NCI-H2081 (cell line): ENCODE measurements at places on chromosomes 16 and 17.

GRCh38 chr16:50994995-50995394 lies 156.1 kb downstream of the SALL1 start:
- DNase-seq: no peak

- DNase-seq: no peak
Measured at GRCh38 chr17:39360537-39360936, 40.9 kb downstream of the FBXL20 start.

DNA sequence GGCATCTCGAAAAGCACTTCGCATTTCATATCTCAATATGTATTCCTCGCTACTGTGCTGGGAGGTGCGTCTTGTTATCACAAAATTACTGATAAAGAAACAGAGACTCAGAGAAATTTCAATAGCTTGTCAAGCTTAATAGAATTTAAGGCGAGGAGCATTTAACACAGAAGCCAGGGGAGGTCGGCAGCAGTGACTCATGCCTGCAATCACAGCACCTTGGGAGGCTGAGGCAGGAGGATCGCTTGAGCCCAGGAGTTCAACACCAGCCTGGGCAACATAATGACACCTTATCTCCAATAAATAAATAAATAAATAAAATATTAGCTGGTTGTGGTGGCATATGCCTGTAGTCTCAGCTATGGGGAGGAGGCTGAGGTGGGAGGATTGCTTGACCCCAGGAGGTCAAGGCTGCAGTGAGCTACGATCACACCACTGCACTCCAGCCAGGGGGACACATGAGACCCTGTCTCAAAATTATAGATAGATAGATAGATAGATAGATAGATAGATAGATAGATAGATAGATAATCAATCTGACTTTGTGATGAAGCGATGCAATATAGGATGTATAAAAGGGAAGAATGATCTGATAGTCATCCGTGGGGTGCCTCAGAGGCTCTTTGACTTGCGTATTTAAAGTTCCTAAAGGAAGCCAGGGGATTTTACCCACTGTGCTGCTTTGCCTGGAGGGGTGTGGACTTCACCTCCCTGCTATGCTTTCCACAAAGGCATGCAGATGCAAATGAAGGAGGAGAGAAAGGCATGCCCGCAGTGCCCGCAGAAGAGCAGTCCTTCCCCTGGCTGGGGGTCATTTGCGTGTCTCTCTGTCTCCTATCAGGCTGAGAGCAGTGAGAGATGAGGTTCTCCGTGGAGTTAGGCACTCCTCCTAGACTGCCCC lies 15.9 kb upstream of the USP10 start:
- no peak for DNase-seq

- no peak for DNase-seq
Measured at GRCh38 chr17:33498069-33498468, 205.0 kb upstream of the ASIC2 start.

DNA sequence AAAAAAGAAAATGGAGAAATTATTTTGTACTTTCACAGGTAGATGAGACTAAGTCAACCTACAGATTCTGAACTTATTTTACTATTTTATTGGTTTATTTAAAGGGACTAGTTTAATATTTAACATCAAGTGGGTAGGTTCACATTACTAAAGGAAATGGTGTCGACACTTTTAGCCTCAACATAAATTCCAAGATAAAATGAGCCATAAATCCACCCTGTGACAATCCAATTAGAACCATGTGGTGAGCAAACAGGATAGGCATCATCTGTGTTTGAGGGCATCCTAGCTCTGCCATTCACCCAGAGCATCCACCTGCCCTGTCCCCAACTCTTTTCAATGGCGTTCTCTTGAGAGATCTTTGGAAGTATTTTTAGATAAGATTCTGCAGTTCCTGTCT lies 92.8 kb upstream of the PMFBP1 start:
- no peak for DNase-seq

GRCh38 chr17:39667262-39667944 lies 850 bp upstream of the PNMT start:
- DNase-seq: no peak

DNA sequence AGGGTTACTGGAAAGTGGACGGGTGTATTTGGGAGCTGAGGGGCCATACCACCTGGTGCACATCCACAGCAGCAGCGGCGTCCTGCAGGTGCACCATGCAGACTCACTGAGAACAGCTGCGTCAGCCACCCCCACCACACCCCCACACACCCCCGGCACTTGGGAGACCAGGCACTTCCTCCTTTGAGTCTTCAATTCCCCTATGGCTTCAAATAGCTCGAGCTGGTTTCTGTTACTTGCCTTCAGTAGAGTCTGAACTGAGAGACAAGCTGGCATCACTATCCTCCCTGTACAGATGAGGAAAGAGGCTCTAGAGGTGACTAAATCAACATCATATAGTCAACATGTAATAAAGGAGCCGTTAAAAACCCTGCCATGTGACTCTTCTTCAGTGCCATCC lies 15.4 kb downstream of the CUEDC1 start:
- DNase-seq: peak; percentile 45

GRCh38 chr16:31402687-31403086 lies 9.6 kb downstream of the ITGAD start:
- no peak for DNase-seq

DNA sequence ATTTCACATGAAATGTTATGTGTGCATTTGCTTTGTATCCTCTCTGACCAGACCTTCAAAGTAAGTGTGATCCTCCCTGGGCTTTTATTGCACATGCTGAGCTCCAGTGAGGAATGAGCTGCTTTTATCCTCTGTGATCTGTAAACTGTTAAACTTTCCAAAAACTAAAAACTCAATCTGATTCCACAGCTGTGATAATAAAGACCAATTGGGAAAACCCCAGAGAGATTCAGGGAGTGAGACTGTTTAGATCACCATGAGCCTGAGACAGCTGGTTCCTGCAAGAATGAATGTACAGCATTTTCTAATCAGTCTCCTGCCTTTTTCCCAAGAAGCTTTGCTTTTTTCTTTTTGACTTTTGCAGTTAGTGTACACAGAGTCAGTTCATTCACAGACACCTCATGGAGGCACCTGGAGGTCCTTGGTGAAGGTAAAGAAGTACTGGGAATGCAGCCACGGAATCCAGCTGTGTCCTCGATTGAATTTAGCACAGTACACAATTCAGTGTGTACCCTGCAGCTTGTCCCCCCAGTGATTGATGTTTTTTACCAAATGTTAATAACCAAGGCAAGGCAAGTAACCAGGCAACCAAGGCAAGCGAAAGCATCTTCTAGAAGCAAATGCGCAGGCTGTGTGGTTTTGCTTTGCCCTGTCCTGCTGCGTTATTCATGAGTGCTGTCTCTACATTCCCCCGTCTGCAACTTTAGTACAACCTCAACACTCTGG lies 182.6 kb downstream of the LGALS9B start:
- peak; percentile 64 for DNase-seq

DNA sequence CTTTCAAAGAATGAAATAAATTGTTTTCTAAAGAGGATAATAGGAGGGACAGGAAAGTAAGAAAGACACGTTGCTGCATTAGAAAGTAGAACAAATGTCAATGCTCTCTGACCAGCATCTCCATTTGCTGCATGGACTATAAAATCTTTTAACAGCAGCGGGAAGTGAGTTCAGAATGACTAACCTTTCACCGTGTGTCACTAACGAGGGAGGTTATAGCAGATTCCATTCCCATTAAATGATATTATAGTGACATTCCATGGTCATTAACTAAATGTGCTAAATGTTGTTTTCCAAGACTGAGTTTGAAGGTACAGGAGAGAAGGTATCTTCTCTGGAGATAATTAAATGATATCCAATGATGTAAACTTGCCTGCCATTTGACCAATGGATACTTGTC lies 127.1 kb upstream of the HS3ST3A1 start:
- DNase-seq: no peak

GRCh38 chr17:43396491-43397060 lies 2.2 kb upstream of the ARL4D start:
- no peak for DNase-seq

DNA sequence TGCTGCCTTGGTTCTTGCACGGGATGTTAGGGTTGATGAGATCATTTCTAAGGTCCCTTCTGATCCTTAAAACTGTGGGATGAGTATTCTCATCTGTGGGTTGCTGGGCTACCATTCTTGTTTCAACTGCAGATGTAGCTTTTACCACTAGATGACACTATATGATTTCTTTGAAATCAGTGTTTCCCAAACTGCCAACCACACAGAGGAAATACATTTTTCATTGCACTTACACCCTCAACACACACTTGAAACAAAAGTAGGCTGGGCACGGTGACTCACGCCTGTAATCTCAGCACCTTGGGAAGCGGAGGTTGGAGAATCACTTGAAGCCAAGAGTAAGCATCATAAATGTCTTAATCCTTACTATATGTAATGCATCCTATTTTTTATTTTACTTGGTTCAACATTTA lies 15.3 kb downstream of the LCMT1 start:
- DNase-seq: no peak

DNA sequence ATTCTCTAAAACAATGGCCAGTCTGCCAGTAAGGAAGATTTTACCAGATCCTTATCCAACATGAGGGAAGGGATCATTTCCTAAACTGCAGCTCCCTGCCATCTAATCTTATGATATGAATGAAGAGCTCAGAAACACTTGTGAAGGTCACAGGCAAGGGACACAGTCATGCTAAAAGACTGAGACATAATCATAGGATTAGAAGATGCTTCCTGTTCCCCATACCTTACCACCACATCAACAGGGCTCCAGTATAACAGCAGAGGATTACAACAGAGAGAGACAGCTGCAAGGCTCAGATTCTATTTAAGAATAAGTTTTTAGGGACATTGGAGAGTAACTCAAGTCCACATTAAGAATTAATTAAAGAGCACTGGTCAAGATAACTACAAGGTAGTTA lies 93.3 kb downstream of the BRIP1 start:
- DNase-seq: no peak

DNA sequence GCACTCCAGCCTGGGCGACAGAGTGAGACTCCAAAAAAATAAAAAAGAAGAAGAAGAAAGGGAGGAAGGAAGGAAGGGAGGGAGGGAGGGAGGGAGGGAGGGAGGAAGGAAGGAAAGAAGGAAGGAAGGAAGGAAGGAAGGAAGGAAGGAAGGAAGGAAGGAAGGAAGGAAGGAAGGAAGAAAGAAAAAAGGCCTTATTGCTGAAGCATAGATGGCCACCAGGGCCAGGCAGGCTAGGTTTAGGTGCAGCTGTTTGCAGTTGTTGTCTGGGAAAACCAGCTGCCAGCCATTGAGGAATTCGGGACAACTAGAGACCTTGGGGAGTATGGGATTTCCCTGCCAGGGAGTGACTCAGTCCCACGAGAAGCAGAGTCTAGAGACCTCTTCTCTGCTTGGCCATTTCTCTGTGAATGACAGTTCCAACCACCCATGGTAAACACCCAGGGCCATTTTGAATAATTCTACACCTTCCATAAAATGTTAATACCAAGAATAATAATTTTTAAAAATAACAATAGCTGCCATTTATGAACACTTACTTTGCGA lies 31.0 kb downstream of the SCNN1B start:
- DNase-seq: no peak

DNA sequence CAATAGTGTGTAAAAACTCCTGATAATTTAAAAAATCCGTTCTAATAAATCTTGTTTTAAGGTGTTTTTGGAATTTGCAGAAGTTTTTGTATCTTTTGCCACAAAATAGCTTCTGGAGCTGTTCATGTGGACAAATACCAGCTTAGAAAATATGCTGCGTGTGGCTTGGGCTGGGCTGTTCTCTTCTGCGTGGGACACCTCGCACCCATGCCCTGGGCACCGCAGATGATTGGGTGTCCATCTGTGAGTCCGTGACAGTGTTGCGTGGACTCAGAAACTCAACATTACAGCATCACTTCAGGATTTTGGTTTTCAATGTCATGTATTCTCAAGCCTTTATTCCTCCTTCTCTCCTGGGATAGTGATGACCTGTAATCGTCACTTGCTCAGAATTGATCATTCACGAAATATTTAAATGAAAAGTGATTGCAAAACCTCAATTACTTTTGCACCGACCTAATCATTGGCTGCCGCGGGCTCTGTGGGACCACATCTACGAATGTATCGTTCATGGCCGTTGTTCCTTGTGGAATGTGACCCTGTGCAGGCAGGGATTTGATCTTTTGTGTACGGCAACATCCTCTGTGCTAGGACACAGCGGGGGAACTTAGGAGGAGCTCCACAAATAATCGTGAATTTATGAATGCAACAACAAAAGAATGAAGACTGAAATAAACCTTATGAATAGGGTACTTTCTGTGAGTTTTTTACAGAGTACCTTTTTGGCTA lies 210.3 kb upstream of the FOXF1 start:
- DNase-seq: no peak

DNA sequence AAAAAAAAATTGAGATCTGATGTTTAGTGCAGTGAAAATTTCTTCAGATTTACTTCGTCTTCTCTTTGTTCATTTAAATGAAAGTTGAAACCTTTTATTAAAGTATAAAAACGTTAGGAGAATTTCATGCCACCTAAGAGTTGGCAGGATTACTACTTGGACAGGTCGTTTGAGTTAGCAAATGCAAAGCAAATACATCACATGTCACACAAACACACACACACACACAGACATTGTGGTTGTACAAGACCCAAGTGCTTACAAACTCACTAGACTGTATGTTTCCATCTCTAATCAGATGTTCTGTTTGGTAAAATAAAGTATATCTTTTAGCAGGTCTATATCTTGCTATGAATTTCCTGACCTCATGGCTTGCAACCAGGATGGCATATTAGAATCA lies 185.6 kb upstream of the COX10 start:
- no peak for DNase-seq

GRCh38 chr16:24736758-24737157 lies 7.3 kb downstream of the TNRC6A start:
- no peak for DNase-seq

DNA sequence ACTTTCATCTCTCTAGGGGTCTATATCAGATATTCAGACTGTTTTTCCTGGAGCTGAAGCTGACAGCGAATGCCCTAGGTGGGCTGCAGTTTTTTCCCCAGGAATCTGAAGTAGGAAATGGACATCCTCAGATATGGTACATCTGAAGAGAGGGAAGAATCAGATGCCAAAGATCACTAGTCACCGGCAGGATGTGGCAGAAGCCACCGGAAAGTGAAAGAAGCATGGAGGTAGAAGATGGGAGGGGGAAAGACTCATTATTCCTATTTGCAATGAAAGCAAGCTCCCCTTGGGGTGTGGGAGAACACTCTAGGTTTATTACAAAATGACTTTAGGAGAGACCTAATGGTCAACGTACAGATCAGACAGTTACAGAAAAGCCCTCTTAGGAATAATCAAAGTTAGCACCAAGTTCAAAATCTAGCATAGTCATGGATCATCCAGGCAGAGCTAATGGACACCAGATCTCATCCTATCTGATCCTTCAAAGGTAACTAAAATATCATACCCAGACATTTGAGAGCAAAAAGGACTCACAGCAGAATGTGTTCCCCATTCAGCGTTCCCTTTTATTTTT lies 110.7 kb downstream of the HS3ST3A1 start:
- no peak for DNase-seq

DNA sequence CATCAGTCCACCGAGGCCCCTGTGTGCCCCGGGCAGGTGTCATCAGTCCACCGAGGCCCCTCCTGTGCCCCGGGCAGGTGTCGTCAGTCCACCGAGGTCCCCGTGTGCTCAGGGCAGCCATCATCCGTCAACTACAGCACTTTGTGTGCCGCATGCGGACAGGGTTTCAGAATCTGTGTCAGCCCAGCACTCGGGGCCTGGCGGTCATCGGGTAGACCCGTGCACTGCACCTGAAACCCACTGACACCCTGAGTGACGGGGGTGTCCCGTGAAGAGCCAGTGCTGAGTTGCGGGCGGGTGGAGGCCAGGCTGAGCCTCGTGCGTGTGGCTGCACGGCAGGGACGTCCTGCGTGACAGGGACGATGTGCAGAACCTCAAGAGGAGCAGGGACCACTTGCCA lies 38.4 kb downstream of the BAHCC1 start:
- no peak for DNase-seq
